ENCODE measurements at places on chromosomes 12 and 14. TPM values are rescaled to one million over a fixed set of nuclear protein-coding genes. Genes with fewer than 3 reads are reported as not detected.

DNA sequence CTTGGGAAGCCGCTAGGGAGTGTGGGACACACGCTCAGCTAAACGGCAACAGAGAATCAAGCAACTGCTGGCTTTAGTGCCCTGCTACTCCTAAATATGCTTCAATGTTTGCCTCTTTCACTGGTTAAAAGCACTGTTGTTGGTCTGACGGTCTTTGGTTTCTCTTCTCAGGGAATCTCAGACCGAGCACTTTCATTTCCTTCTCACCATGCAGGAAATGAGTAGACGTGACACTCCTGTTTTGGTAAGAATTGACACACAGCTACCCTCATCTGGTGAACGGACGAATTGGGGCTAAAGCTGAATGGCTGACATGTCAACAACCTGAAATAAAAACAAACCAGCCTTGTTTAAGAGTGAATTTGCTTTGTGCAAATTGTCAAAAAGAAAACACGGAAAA is 57.5 kb upstream of the PIWIL1 start:
- DNase-seq, result no peak

DNA sequence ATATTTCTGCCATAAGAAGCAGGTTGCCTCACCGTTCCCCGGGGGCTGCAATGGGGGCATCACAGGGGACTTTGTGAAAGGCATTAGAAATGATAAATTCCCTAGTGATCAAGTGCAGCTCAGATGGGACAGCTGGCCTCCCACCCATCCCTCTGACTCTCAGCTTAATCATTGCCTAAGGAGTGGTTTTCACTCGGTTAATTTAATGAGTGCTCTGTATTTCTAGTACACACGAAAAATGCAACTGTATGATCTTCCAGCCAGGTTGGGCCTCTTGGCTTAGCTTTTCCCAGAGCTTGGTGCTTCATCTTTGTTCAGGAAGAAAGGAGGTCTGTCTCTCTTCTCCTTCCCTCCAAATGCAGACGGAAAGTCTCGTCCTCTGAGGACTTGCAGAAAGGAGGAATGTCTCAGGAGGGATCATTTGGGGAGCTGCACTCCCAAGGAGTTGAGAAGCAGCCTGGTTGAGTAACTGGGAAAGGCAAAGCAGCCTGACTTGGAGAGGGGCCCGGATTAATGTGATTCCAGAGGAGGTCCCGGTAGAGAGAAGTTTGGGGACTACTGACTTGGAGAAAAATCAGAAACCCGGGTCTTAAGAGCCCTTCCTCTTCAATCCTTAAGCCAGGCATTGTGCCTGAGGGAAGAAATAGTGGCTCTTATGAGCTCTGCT is 7.2 kb downstream of the CD9 start:
- DNase-seq, result no peak

The KLHL33 gene
- 0.62 TPM for total RNA-seq

GRCh38 chr14:45907782-45908181 is 654.8 kb upstream of the MIS18BP1 start:
- DNase-seq, result no peak

The BCL11B gene
- 0.14 TPM for total RNA-seq

The LRP1-AS gene
- not detected for total RNA-seq

GRCh38 chr14:24481622-24482324 is 26.3 kb downstream of the CMA1 start:
- DNase-seq, result no peak

DNA sequence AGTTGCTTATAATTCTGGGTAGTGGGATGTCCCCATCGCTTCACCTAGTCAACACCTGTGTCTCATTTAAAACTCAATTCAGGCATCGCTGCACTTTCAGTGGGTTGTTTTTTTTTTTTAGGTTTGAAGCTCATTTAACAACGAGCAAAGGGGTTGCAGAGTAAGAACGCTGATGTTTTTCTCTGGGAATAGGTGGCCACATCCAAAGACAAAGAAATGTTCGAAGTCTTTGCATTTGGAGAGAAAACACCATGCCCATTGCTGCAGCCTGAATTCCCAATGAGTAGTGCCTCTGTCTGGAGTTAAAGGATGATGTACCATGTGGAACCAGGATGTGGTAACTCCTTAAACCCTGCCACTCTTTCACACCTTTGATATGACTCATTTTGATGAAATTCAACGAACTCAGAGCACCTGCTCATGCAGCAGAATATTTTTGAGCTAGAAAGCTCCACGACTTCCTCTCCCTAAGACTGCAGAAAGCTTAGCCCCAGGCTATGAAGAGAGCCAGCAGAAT is 35.1 kb upstream of the BATF start:
- no peak for DNase-seq

The ESPL1 gene
- total RNA-seq, result 0.97 TPM

GRCh38 chr12:75813072-75813471 is 218.5 kb downstream of the PHLDA1 start:
- DNase-seq, result no peak

- DNase-seq, result no peak
These were observed 226.6 kb upstream of the TMTC1 start for GRCh38 chr12:30010071-30011052.

- no peak for DNase-seq
These were observed 57.7 kb downstream of the WDR20 start for GRCh38 chr14:102197317-102197853.

DNA sequence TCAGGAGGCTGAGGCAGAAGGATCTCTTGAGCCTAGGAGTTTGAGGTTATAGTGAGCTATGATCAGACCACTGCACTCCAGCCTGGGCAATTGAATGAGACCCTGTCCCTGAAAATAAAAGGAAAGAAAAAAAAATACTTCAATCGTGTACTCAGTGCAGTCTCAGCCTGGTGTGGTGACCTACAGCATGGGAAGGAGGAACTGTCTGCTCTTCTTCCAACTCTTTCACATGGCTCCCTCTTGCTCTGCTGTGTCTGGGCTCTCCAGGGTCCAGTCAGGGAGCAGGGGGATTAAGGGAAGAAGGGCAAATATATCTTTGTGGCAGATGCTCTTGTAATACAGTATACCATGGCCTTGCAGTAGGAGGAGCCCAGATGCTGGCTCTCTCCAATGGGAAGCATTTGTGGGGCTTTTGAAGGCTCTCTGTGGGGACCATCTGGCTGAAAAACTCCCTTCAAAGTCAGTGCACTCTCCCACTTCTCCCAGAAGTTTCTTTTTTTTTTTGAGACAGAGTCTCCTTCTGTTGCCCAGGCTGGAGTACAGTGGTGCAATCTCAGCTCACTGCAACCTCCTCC is 76.6 kb upstream of the TMPO start:
- no peak for DNase-seq

GRCh38 chr12:12642916-12643315 is 31.2 kb downstream of the CREBL2 start:
- no peak for DNase-seq

The EFS gene
- total RNA-seq, result 4.0 TPM

DNA sequence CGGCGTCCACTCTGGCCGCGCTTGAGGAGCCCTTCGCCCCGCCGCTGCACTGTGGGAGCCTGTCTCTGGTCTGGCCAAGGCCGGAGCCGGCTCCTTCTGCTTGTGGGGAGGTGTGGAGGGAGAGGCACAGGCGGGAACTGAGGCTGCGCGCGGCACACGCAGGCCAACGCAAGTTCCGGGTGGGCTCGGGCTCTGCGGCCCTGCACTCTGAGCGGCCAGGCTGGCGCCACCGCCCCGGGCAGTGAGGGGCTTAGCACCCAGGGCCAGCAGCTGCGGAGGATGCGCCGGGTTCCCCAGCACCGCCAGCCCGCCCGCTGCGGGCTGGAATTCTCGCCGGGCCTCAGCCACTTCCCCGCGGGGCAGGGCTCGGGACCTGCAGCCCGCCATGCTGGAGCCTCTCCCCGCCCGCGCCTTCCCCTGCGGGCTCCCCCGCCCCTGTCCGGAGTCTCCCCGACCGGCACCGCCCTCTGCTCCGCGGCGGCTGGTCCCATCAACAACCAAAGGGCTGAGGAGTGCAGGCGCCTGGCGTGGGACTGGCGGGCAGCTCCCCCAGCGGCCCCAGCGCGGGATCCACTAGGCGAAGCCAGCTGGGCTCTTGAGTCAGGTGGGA is 921.2 kb upstream of the FOXG1 start:
- DNase-seq, result peak; percentile 9

All from Right ventricle myocardium inferior (tissue), 1 donor.